Natural killer cell (primary cell): ENCODE measurements at places on chromosomes 2 and 18.
A peak's percentile ranks its signal among the peaks of the same experiment; 100 is the strongest.

DNA sequence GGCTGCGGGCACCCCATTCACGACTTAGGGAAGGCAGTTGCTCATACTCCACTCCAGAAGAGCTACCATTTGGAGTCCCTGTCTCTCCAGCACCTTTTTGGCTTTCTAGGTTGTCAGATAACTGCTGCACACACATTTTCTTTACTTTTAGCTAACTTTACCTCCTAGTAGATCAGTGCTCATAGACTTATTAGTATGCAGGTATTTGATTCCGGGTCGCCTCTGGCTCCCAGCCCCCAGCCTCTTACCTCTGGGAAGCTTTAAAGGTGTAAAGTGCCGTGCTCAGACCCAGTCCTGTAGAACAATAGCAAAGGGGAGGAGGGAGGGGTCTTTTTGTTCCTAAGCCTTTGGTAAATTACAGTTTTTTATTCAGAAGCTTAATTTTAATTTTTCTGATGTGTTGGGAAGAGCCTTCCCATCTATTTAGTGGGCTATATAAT, 102.9 kb downstream of the SPTBN1 start:
- H3K27me3 ChIP-seq, result no peaks in the 10 kb centered on the region
- H3K36me3 ChIP-seq, result no peaks in the 10 kb centered on the region
- peak overlapping the region; percentile 90 for H3K27ac ChIP-seq
- DNase-seq, result no peak

GRCh38 chr2:86281066-86281700, 56.2 kb downstream of the REEP1 start:
- H3K4me1 ChIP-seq, result no peaks in the 10 kb centered on the region
- H3K4me3 ChIP-seq, result no peak overlapping the region
- H3K36me3 ChIP-seq, result no peaks in the 10 kb centered on the region
- H3K27ac ChIP-seq, result no peak overlapping the region

- DNase-seq, result no peak
- no peaks in the 10 kb centered on the region for H3K27me3 ChIP-seq
- H3K4me1 ChIP-seq, result no peaks in the 10 kb centered on the region
- no peak overlapping the region for H3K27ac ChIP-seq
- no peaks in the 10 kb centered on the region for H3K36me3 ChIP-seq
- H3K4me3 ChIP-seq, result no peak overlapping the region
These were observed 490.0 kb downstream of the TXNL1 start for GRCh38 chr18:56148373-56148772.

DNA sequence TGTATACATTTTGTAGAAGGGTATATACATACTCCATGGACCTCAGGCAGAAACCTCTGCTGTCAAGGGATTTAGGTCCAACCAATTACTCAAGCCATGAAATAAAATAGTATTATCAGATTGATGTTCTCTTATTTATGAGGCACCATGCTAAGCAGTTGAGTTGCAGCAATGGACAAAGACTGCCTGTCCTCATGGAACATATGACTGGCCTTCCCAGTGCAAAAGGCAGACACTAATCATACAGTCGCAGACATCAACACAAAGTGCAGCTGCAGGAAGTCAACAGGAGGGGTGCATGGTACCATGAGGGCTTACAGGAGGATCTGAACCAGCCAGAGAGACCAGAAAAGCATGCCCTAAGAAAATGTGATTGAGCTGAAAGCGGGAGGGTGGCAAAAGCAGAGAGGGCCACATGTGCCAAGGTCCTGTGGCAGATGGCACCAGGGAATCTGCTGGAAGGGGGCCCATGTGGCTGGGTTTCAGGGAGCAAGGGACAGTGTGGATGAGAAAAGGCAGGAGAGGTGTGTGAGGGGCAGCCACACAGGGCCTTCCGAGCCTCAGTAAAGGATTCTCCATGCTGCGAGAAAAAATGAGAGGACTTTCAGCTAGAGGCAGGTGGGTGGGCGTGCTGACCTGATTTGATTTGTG, 61.4 kb upstream of the RNF152 start:
- no peak for DNase-seq
- H3K36me3 ChIP-seq, result no peaks in the 10 kb centered on the region
- H3K27ac ChIP-seq, result no peak overlapping the region
- no peaks in the 10 kb centered on the region for H3K27me3 ChIP-seq

DNA sequence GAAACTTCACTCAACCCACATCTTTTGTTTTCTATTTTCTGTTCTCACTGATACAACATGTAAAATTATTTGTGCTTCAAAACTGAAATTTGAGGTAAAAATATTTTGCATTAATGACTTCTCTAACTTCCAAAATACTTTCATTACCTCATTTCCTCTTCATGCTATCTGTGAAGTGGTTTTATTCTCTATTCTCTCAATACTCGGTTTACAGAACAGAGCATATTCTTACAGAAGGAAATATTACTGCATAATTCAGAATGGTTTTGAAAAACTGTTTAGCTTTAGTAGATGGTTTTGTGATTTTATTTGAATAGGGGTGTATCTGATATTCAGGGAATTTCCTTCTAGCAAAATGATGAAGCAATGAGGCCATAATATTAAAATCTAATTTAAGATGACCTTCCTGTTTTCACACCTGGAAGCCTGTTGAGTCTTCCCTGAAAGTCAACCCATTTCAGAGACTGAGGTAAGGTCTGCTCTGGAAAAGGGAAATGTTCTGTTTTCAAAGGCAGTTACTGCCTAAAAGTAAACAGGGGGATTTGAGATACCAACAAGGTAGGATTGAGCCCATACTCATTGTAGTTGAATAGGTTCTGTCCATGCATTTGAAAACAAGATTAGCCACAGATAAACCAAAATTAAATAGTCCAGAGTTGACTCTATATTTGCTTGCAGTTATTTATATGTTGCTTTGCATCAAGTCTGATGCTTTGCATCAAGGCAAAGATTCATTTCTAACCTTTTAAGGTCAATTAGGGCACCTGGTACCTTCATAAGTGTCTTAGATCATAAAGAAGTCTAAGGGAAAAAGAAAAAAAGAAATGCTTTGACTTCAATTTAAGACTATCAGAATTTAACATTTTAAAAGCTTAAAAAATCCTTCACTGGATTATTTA, 50.8 kb upstream of the PEX13 start:
- DNase-seq, result peak; percentile 12
- no peaks in the 10 kb centered on the region for H3K36me3 ChIP-seq
- peak overlapping the region; percentile 97 for H3K27ac ChIP-seq
- no peaks in the 10 kb centered on the region for H3K27me3 ChIP-seq

DNA sequence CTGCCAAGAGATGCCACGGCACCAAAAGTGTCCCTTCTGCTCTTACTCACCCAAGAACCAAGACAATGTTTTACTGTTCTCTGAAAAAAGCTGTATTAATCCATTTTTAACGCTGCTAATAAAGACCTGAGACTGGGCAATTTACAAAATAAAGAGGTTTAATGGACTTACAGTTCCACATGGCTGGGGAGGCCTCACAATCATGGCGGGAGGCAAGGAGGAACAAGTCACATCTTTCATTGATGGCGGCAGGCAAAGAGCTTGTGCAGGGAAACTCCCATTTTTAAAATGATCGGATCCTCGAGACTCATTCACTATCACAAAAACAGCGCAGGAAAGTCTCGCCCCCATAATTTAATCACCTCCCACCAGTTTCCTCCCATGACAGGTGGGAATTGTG, 1.9 kb upstream of the STAT1 start:
- H3K27me3 ChIP-seq, result no peaks in the 10 kb centered on the region
- no peak overlapping the region for H3K4me3 ChIP-seq
- no peak for DNase-seq

DNA sequence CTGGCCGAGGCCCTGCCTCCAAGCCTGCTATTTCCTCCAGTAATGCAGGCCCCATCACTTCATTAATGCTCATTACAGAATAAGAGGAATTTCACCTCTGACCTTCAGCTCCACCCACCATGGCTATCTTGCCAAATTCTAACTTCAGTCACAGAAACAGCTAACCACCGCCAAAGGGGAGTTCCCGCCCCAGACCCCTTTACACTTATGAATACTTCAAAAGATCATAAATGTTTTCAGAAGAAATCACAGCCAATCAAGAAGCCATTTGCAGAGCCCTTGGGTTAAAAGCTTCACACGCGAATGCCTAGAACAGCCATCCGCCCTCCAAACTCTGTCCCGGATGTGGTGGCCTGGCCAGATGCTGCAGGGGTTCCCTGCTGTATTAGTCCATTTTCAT, 73.8 kb upstream of the TWIST2 start:
- no peaks in the 10 kb centered on the region for H3K36me3 ChIP-seq
- H3K4me1 ChIP-seq, result no peaks in the 10 kb centered on the region
- no peak overlapping the region for H3K27ac ChIP-seq
- H3K4me3 ChIP-seq, result no peak overlapping the region

DNA sequence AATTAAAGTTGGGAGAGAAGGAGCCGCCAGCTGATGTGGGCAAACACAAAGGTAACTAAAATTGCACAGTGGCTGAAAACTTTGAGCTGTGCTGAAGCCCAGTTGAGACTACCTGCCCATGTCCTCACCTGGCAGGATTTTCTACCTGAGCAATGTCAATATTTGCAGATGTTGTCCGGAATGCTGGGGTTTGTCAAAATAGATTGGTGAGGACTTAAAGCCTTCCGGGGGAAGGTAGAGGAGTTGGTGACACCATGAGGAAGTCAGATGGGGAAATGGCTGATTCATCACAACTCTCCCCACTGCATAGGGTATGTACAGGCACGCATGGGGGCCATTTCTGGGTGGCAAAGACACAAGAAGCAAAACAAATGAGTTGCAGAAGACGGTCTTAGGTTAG, 114.9 kb downstream of the ALK start:
- no peaks in the 10 kb centered on the region for H3K4me1 ChIP-seq
- no peak overlapping the region for H3K4me3 ChIP-seq
- H3K36me3 ChIP-seq, result no peaks in the 10 kb centered on the region
- no peak for DNase-seq

DNA sequence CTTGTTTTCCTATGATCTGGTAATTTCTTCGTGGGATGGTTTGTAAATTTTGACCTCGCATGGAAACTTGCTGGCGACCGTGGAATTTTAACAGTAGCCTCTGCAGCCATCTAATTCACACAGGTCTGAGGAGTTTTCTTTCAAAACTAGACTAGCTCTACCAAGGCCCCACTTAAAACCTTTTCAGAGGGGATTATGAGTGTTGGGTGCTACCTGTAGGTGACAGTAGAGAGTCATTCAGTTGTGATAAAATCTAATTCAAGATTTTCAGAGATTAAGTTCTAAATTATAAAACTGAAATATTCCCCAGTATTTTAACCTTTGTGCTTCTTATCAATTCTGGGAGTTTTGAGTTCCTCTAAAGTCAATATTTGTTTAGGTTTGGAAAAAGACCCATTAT, 31.0 kb downstream of the THSD7B start:
- H3K4me3 ChIP-seq, result no peak overlapping the region
- H3K4me1 ChIP-seq, result no peaks in the 10 kb centered on the region
- no peaks in the 10 kb centered on the region for H3K27me3 ChIP-seq
- no peak for DNase-seq
- no peaks in the 10 kb centered on the region for H3K36me3 ChIP-seq

GRCh38 chr2:16871411-16871810, 205.8 kb upstream of the CYRIA start:
- no peak overlapping the region for H3K27ac ChIP-seq
- no peaks in the 10 kb centered on the region for H3K36me3 ChIP-seq
- no peaks in the 10 kb centered on the region for H3K4me1 ChIP-seq

DNA sequence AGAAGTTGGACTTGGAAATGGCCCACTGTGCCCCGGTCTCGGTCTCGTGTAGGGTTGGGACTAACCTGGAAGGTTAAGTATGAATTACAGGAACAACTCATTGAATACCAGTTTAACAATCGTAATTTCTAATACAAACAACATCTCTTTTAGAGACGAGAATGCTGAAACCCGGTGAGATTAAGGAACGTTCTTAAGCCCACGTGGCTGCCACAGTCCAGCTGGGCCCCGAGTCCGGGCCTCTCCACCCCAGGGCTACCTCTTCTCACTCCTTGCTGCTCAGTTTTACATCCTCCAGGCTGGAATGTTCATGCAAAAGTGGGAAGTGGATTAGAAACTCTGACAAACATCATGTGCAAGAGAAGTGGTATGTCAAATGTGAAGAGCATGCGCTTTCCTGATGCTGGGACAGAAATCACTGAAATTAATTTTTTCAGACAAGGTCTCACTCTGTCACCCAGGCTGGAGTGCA, 29.4 kb downstream of the NGEF start:
- H3K4me3 ChIP-seq, result no peak overlapping the region
- no peaks in the 10 kb centered on the region for H3K36me3 ChIP-seq
- no peaks in the 10 kb centered on the region for H3K4me1 ChIP-seq
- no peak for DNase-seq
- H3K27ac ChIP-seq, result no peak overlapping the region

DNA sequence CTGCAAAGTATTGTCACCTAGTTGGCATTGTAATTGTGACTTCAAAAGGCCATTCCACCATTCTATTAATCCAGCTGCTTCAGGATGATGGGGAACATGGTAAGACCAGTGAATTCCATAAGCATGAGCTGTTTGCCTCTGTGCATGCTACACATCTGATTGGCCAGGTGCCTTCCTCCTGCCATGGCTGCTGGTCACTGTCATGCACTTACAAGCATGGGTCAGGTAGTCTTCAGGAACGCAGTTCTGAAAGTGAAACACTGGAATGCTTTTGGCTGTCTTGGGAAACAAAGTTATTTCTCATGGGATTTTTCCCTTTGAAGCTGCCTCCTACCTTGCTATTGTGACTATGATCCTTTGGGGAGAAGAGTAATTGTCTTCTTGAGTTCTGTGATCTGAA, 267.6 kb downstream of the GBX2 start:
- no peak for DNase-seq
- H3K4me3 ChIP-seq, result no peak overlapping the region
- no peaks in the 10 kb centered on the region for H3K4me1 ChIP-seq
- no peaks in the 10 kb centered on the region for H3K27me3 ChIP-seq
- H3K36me3 ChIP-seq, result no peaks in the 10 kb centered on the region
- no peak overlapping the region for H3K27ac ChIP-seq

- H3K27ac ChIP-seq, result no peak overlapping the region
- H3K4me3 ChIP-seq, result no peak overlapping the region
- no peak for DNase-seq
- no peaks in the 10 kb centered on the region for H3K4me1 ChIP-seq
- H3K36me3 ChIP-seq, result no peaks in the 10 kb centered on the region
These were observed 628.0 kb downstream of the ZEB2 start for GRCh38 chr2:143891879-143892308.

GRCh38 chr18:38262661-38263060, 697.1 kb upstream of the CELF4 start:
- H3K27me3 ChIP-seq, result no peaks in the 10 kb centered on the region
- H3K27ac ChIP-seq, result no peak overlapping the region
- no peak for DNase-seq
- no peak overlapping the region for H3K4me3 ChIP-seq
- no peaks in the 10 kb centered on the region for H3K36me3 ChIP-seq

DNA sequence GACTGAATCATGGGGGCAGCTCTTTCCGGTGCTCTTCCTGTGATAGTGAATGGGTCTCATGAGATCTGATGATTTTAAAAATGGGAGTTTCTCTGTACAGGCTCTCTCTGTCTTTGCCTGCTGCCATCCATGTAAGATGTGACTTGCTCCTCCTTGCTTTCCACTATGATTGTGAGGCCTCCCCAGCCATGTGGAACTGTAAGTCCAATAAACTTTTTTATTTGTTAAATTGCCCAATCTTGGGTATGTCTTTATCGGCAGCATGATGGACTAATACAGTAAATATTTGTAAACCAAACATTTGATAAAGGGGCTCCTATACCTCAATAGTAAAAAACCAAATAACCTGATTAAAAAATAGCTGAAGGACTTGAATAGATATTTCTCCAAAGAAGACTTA, 77.3 kb downstream of the INSIG2 start:
- no peaks in the 10 kb centered on the region for H3K36me3 ChIP-seq
- peaks cover 4% of the 10 kb centered on the region for H3K27me3 ChIP-seq
- H3K27ac ChIP-seq, result no peak overlapping the region
- no peak overlapping the region for H3K4me3 ChIP-seq
- DNase-seq, result no peak
- H3K4me1 ChIP-seq, result peaks cover 9% of the 10 kb centered on the region

- no peak overlapping the region for H3K27ac ChIP-seq
- peaks cover 19% of the 10 kb centered on the region for H3K27me3 ChIP-seq
- no peaks in the 10 kb centered on the region for H3K36me3 ChIP-seq
- H3K4me1 ChIP-seq, result peaks cover 10% of the 10 kb centered on the region
These were observed 31.3 kb downstream of the ACKR3 start for GRCh38 chr2:236600892-236601291.
